ENCODE measurements at places on chromosomes 2 and 18.

DNA sequence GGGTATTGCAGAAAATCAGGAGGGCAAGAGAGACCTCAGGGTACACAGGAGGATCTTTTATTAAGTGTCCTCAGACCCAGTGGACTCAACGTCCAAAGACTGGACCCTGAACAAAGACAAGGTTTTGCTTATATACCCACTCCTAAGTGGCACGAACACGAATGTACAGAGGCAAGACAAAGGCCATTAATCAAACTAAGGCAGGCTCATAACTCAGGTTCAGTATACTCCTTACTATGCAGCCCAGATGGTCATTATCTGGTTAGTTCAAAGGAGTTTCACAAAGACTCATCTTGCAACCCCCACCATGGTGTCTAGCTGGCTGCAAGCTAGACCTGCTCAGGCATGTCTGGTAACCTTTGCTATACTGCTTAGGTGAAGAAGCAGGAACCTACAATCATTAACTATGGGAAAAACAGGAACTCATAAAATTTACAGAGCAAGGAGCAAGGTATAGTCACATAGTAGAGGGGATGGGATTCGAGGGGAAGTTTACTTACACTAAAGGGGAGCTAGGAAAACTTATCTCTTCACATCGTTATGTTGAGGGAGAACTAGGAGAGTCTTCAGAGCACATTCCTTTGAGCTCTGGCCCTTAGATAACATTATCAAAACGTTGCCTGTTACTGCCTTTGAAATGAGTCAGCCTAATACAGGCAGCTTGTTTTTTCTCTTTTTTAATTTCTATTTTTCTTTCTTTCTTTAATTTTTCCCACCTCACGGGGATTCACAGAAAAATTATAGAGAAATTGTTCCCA is 33.9 kb downstream of the SLC4A3 start:
- DNase-seq: no peak

DNA sequence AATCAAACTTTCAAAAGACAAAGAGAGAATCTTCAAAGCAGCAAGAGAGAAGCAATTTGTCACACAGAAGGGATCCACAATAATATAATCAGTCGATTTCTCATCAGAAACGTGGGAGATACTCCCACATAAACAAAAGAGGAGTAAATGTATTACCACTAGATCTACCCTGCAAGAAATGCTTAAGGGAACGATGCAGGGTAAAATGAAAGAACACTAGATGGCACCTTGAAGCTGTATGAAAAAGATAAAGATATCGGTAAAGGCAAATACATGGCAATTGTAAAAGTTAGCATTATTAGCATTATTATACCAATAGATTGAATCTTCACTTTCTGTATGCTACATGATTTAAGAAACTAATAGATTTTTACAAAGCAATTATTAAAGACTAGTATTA is 677.0 kb downstream of the SUCLG1 start:
- DNase-seq: no peak

GRCh38 chr2:119005555-119005954 is 63.6 kb downstream of the MARCO start:
- DNase-seq: no peak

DNA sequence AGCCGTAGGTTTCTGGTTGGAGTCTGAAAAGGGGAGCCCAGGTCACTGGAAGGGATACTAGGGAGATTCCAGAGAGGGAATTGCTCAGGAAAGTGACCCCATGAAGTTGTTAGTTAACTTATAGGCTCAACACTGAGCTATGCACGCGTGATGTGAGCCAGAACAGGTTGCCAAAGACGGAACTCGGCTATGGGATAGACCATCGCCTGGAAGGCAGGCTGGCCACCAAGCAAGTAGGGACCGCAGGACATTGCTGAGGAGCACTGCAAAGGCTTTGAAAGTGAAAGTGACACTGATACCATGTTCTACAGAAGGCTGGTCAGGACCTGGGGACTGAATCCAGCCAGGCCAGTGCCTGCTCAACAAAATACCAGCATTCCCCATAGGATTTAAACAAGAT is 7.3 kb downstream of the FARP2 start:
- no peak for DNase-seq

DNA sequence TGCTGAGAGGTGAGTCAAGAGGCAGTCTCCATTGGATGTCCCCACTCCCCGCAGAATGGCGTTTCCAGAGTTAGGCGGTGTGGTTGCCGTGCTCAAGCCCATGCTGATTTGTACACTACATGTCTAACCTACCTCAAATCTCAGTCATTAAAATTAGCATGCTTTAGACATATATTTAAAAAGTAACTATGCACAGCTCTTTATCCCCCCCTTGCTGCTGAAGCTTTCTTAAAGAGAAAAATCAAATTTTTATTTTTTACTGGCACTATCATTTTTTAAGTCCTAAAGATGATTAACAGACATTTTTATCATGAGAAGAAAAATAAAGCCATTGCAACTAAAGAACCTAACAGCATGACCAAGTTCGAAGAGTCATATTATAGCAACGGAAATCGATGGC is 42.9 kb downstream of the BOLA3 start:
- no peak for DNase-seq

DNA sequence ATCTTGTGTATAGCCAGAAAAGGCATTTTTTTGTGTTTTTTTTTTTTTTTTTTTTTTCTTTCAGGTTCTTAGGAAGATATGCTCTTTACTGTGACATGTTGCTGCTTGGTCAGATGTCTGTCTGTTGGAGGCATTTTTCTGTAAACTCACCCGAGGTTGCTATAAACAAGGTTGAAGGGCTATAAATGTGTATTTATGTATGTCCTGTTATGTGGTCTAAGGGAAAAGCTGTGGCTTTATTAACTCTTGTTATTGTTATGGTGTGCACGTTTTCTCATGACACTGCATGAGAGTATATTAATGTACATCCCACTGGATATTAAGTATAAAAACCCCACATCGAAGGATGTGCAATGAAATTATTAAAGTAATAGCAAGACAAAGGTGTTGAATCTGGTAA is 102.0 kb downstream of the ZNF532 start:
- DNase-seq: no peak

GRCh38 chr18:38198956-38199355 is 633.4 kb upstream of the CELF4 start:
- no peak for DNase-seq

DNA sequence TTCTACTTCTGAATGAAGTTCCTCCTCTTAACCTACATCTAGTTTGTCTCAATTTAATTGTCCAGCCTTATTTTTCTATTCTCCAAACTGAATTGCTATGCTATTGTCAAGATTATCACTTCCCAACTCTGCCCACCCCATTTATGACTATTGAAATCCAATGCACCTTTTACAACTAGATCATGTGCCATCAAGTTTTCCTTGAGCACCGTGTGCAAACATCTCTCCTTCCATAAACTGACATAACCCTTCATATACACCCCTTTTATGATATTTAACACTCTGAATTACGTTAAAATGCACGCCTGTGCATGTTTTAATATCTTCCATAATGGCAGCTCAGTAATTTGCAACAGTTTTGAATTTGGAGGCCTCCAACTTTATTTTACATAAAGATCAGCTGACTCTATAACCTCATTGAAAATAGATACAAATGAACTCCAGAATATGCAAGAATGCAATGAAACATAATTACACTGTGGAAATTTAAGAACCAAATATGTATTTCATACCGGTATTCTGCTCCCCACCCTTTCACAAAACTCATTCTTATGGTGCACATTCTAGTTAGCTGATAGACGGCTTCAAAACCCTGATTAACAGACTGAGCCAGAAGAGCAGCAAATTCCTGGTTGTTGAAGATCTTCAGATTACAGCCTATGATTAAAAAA is 85.5 kb downstream of the SMAD2 start:
- no peak for DNase-seq

GRCh38 chr2:42618116-42618515 is 49.7 kb downstream of the MTA3 start:
- no peak for DNase-seq

GRCh38 chr2:167438206-167438605 is 549.9 kb downstream of the XIRP2 start:
- DNase-seq: no peak

GRCh38 chr18:62721839-62722795 is 6.8 kb downstream of the PHLPP1 start:
- no peak for DNase-seq

- DNase-seq: no peak
Measured at GRCh38 chr2:171712051-171712450, 24.8 kb downstream of the DYNC1I2 start.

DNA sequence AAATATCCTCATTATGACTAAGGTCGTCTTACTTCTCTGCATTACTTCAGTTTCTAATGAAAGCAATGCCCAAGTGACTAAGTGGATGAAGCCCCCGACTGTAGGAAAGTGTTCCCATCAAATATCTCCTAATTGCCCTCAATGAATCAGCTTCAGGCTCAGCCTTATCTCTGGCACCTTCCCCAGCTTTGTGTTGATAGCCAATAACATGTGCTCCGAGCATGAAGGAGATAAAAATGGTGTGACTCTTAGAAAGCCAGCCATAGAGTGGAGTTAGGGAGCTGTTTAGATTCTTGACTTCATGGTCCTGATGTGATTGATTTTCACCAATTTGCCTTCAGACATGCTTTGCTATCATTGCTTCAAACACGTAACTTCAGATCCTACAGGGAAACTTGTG is 339.2 kb upstream of the NRP2 start:
- no peak for DNase-seq

- DNase-seq: no peak
Measured at GRCh38 chr2:5730386-5730785, 38.2 kb downstream of the SOX11 start.

GRCh38 chr2:15890936-15891905 is 49.1 kb upstream of the MYCN start:
- no peak for DNase-seq

DNA sequence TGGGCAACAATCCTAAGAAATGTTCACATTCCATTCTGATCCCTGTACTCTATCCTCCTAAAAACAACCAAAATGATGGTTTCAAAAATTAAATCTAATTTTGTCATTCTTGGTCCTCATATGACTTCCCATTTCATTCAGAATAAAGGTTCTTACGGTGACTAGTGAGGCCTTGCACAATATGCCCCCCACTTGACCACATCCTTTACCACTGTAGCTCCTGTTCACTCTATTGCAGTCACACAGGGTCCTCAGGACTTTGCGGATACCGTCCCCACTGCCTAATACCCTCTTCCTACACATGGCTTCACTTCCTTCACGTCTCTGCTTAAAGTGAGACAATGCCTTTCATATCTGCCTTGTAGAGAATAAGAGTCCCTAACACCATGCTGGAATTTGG is 1058.7 kb upstream of the KLHL29 start:
- DNase-seq: no peak

DNA sequence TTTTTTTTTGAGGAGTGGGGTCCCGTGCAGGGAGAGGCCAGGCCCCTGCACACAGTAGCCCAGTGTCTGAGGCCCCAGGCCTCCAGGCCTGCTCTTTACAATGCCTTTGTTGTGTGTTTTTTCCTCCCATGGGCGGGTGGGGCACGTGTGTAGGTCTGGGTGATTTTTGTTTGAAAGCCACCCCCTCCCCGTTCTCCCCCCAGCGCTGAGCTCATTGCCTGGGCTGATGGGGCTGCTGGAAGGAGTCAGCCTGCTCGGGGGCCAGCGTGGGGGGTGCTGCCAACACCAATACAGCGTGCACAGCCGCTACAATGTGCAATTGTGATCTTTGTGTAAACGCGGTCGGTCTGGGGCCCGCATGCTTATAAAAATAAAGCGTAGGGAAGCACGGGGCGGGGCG is 142.7 kb downstream of the DYSF start:
- no peak for DNase-seq

DNA sequence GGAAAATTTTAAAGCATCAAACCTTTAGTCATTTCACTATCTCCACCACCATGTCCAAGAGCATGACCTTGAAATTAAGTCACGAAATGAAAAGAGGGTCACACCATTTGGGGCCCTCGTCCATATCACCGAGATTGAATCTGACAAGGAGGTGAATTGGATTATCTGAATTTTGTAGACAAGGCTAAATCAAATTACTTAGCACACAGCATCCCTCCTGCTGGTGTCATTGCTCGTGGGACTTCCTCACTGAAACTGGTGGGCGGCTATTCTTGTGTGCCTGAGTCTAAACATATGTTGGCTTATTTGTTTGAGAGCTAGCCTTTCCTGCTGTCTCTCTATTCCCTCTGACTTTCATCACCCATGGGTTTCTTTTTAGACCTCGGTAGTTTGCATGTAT is 64.6 kb upstream of the CNGA3 start:
- no peak for DNase-seq

DNA sequence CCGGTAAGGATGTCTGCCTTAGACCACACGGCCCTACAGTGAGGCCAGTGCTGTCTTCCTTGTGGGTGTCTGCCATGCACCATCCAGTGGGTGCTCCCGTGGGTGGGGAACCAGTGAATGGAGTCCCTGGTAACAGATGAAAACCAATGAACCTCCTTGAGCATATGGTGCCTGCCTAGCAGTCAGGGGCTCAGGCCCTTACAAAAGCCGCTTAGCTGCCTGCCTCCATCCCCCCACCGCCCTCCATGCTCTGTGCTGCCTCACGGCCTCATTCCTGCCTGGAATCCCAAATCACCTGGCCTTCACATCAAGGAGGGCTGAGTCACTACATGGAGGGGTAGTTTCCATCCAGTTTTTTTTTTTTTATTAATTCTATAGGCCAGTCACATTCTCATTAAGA is 30.8 kb upstream of the TRIB2 start:
- DNase-seq: no peak

GRCh38 chr2:17388798-17389197 is 129.4 kb downstream of the RAD51AP2 start:
- no peak for DNase-seq

GRCh38 chr2:185221-185620 is 78.6 kb downstream of the SH3YL1 start:
- no peak for DNase-seq

DNA sequence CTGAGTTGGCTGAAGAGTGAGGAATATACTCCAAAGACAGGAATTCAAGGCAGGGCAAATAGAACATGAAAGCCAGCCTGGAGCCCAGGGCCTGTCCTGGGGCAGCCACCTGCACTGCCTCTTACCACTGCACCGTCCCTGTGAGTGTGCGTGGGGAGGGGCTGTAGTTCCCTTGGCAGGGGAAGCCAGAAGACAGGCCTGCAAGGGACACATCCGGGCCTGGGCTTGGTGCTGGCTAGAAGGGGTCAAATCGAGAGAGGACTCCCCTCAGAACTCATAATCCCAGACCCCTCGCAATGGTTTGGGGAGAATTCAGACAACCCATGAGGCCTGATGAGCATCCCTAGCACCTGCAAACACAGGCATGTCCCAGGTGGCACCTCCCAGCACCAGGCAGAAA is 87.0 kb downstream of the HDAC4 start:
- no peak for DNase-seq

All from CD4-positive, alpha-beta T cell treated with Interleukin-15 for 4 hours (primary cell).